ENCODE measurements at places on chromosomes 7 and 10.

- DNase-seq, result no peak
These were observed 100.3 kb downstream of the MCU start for GRCh38 chr10:72792288-72792687.

DNA sequence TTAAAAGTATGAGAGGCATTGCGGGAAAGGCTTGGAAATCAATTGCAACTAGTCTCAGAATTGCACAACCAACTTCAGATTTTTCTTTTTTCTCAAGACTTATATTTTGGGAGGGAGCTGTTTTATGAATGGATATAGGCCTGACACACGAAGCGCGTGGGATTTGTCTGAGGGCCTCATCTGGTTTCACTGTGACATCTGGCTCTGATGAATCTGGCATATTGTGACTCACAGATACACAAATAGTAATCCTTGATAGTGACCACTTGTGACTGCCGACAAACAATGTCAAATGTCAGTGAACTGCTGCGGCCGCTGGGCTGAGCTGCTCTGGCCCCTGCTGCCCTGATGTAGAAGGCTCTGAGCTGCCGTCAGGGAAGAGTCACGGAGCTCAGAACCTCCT, 655.1 kb downstream of the INHBA start:
- no peak for DNase-seq

GRCh38 chr10:124262234-124262865, 156.4 kb downstream of the OAT start:
- no peak for DNase-seq

GRCh38 chr7:50475340-50475739, 25.2 kb upstream of the FIGNL1 start:
- DNase-seq, result no peak

- no peak for DNase-seq
These were observed 205.0 kb downstream of the BBS9 start for GRCh38 chr7:33334349-33334748.

- DNase-seq, result no peak
These were observed 348.8 kb downstream of the GALNT17 start for GRCh38 chr7:71480791-71481190.

DNA sequence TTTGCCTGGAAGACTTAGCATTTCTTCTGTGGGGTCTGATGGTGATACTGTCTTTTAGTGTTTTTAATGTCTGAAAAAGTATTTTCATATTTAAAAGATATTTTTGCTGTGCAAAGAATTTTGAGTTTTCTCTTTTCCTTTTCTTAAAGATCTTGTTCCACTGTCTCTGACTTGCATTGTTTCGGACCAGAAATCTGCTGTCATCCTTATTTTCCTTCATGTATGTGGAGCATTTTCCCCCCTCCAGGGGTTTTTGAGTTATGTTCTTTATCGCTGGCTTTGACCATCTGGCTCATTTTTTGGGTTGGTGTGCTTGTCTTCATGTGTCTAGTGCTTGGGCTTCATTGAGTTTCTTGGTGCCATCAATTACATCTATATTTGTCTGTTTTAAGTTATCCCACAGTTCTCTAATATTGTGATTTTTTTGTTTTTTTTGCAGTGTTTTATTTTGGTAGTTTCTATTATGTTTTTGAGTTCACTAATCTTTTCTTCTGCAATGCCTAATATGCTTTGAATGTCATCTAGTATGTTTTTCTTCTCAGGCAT, 119.9 kb downstream of the MGMT start:
- no peak for DNase-seq

All from CD8-positive, alpha-beta memory T cell (primary cell).